Globus pallidus (tissue), 1 donor: ENCODE measurements at places on chromosomes 5 and 9.

DNA sequence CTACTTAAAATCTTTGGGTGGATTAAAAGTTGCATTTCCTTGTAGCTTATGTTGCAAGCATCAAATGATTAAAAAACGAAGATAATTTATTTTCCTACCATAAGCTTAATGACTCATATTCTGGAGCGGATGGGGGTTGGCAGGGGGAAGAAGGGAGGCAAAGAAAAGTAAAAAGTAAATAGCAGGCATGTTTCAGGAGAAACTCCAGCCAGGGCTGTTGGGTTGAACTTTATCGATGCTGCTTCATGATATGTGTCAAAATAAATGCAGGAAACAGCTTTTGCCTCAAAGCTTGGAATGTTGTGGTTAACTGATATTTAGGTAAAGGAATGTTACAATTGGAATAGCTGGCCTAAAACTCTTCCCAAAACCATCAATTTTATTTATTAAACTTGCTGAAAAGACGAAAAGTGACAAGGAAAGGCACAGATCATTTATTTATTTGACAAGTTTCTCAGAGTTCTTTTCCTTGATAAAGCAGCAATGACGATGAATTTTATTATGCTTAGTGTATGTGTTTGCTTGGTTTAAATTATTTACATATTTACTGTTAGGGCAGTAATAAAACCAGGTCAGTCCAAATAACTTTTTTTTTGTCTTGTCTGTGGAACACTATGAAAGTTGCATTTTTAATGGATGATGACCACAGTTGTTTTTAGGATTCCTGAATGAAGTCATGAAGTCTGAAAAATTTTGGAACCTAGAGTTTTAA, 177.9 kb downstream of the PCSK1 start:
- no peak for DNase-seq

DNA sequence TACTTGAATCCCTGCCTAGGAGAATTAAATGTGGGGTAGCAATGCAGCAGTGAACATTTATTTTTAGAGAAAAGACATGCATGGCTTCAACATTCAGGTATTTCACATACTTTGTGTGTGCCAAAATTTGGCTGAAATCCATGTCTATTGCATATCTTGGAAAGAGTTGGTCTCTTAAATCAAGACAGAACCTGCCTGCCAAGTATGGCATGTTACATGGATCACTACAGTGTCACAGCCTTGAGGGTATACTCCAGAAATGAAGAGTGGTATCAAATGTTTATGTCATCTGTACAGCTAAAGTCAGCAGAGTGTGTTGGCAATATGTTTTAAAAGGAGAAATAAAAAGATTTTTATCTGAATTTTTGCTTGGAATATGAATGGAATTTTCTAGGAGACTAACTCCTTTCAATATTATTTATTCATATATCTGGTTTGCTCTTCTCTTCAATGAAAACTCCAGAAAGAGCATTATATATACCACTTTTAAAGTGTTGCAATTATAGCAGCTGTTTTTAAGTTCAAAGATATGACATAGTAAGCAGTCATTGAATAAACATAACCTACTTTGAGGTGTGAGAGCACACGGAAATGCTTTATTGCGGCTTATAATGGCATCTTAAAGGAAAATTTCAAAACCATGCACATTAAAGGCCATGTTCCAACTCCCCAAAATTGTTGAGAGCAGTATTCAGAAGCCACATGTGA, 95.4 kb upstream of the MINAR2 start:
- no peak for DNase-seq

DNA sequence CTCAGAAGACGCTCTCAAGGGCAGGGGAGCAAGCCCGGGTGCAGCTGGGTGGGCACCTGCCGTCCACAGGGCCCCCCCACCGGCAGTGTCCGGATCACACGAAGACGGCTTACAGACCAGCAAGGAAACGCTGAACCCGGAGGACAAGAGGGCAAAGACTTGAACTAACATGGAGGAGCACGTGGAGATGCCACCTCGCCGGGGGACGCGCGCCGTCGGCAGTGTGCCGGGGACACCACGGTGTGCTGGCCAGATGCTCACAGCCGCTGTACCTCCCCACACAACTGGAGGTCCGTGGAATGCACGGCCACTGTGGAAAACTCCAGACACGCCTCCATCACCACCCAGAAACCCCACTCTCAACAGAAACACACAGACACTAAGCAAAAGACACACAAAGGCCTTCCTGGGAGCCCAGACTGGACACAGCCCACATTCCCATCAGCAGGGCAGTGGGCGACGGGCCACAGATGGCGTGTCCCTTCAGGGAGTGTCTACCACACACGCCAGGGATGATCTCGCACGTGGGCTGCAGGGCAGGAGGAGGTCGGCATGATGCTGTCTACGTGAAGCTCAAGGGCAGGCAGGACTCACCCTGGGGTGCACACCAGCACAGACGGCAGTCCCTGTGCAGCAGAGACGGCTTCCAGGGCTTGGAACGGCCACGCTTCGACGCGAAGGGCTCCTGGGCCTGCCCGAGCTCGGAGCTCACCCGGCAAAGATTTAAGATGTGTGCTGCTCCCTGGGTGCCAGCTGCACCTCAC, 8.6 kb upstream of the SLC12A7 start:
- no peak for DNase-seq

DNA sequence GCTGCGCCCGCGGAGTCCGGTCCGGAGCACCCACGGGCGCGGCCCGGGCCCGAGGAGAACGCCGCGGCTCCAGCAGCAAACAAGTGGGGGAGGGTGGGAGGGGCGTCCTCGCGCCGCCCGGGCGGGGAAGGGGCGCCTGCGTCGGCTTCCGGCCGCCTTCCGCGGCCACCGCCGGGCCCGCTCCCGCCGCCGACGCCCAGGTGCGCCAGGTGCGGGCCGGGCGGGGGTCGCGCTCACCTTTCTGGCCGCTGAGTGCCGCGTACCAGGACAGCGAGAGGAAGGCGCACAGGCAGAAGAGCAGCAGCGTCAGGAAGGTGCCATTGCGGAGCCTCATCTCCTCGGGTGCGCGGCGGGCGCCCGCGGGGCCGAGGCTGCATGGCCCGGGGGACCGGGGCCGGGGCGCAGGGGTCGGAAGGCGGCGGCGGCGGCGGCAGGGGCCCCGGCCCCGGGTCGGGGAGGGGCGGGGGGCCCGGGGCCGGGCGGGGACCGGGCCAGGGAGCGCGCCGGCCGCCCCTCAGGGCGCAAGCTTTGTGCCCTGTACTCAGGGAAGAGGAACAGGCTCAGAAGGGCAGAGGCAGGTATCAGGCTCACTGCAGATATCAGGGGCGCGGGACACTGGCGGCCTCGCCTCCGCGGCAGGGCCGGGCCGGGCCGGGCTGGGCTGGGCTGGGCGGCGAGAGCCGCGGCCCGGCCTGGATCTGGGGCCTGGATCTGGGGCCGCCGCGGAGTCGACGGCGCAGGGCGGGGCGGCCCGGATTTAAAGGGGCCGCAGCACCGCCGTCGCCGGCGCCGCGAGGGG, at the start of gene MGAT4B:
MGAT4B (minus strand) TSS at position 617 of the 799 bp plus-strand sequence; CDS start at position 334, 283 bp downstream.
- DNase-seq, result peak; percentile 69

DNA sequence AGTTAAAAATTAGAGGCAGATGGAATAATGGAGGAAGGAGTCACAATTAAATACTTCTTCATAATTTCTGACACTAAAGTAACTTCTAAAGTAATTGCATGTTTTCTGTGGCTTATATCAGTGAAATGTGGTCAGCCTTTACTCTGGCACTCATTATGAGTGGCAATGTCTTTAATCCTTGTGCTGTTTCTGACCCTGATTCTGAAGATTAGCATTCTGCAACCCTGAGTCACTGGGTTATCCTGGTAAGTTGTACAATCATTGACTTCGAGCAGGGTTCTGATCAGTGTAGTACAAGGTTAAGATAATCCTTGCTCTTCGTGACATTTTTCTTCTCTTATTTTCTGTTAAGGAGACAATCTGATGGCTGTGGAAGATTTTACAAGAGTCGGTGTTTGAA, 379.4 kb upstream of the RORB start:
- DNase-seq, result no peak

GRCh38 chr5:167998148-167998767, 293.2 kb upstream of the WWC1 start:
- no peak for DNase-seq

GRCh38 chr5:53311681-53312080, 168.7 kb upstream of the FST start:
- DNase-seq, result no peak

DNA sequence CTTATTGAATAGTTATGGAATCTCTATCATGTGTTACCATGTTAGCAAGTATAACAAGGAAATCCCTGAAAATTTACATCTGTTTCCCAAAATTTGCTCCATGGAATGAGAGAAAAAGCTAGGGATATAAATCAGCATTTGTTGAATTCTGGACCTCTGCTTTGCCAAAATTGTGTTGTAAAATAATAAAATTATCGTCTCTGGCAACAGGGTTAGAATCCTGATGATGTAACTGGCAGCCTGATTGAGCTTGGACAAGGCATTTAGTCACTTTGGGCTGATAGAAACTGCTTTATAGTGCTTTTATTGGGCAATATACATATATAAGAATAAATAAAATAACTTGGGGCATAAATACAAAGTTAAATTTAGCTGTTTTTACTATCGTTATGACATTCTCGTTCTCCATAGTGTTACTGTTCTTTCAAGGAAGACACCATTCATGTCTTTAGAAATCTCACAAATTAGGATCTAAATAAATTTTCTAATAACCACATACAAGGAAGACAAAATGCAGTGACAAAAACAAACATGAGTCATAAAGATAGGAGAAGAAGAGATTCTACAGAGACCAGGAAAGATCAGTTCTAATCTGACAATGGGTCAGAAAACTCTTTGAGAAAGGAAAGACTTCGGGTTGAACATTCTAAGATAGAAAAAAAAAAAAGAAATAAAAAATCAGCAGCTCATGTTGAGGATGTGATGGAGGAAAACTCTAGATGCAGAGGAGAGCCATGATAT, 145.0 kb upstream of the CDH10 start:
- DNase-seq, result no peak

GRCh38 chr9:70449461-70449860, 35.0 kb upstream of the KLF9 start:
- no peak for DNase-seq

DNA sequence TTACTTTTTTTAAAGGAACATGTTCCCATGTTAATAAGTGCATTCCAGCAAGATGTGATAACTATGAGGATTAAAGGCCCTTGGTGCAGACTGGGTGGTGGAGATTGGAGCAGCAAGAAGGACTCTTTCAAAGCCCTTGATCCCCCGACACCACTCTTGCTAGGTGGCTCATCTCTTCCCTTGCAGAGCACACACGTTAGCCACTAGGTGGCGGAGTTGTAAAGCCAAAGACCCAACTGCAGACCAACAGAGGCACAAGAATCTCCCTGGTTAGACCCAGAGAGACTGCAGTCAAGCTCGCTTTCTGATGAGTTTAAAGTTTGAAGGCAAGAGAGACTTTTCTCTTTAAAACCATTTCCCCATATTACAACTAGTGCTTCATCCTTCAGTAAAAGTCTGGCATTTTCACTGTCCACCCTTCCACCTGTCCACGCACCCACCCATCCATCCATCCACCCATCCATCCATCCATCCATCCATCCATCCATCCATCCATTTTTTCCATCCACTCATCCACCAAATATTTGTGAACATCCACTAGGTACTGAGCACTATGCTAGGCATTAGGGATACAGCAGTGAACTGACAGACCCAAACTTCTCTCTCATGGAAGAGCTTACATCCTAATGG, 226.9 kb downstream of the MSX2 start:
- DNase-seq, result peak; percentile 78

DNA sequence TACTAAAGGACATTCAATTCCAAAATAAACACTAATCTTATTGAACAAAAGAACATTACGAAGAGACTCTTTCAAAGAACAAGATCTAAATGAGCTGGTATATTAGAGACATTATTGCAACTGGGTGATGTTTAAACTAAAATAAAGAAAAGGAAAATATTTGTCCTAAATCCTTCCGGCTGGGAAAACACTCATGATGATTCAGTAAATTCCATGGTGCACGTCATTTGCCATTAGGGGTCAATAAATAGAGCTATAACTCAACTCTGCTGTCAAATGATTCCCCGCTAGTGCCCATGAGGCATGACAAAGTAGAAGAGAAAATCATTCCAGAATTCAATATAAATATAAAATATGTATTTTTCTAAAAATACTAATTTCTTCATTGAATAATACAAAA, 565.5 kb upstream of the TUSC1 start:
- no peak for DNase-seq
